Activated T-cell treated with anti-CD3 and anti-CD28 coated beads, Interleukin-2, amount 50 U/mL, for 48 hours (primary cell): ENCODE measurements at places on chromosomes 1 and 21.

GRCh38 chr1:68016381-68016780, 34.0 kb downstream of the DIRAS3 start:
- DNase-seq: no peak

DNA sequence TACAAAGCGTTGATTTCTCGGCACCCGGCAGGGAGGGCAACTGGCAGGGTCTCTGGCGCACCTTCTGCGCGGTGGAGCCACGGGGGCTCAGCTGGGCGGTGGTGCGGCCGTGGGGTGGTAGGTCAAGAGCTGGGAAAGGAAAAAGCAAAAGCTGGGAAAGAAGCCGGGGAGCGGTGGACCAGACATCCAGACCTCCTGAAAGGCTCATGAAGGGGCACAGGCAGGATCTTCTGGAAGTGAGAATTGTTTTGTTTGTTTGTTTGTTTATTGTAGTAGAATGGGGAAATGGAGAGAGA, 7.2 kb upstream of the RNU1-1 start:
- DNase-seq: no peak

DNA sequence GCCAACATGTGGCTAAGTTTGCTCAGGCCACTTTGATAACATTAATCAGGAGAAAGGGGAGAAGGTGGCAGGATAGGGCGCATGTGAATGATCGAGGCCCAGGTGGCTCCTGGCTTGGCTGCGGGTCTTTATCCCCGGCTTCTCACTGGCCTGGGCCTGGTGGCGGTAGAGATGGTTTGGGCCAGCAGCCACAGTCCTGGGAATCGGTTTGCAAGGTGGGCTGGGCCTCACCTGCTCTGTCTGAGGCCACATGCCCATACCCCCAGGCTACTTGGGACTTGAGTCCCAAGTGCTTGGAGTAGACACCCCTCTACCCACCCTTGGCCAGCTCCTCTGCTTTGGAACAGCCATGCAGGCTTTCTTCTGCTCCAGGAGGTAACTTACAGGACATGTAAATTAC, 49.7 kb upstream of the DISP3 start:
- no peak for DNase-seq

DNA sequence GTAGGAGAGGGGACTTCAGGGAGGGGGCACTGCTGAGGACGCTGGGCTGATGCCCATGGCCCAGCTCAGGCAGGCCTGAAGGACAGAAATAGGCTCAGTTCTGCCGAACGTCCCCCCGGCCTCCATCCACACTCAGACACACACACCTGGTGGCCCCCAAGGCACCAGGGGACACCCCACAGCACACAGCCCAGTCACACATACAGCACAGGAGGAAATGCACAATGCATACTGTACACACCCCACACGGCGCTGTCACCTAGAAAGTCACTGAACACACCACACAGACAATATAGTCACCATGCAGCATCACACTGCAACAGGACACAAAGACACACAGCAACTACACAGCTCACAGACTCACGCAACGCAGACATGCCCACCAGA, 562 bp downstream of the SYTL1 start:
- peak; percentile 66 for DNase-seq

- no peak for DNase-seq
Measured at GRCh38 chr1:100445565-100445964, 92.4 kb upstream of the GPR88 start.

DNA sequence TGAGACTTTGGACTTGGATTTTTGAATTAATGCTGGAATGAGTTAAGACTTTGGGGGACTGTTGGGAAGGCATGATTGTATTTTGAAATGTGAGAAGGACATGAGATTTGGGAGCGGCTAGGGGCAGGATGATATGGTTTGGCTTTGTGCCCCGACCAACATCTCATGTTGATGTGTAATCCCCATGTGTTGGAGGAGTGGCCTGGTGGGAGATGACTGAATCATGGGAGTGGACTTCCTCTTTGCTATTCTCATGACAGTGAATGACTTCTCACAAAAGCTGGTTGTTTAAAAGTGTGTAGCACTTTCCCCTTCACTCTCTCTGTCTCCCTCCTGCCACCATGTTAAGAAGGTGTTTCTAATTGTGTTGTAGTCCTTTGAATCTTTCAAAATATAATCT, 9.3 kb upstream of the PHGDH start:
- no peak for DNase-seq

GRCh38 chr1:54317084-54317483, 89.1 kb downstream of the SSBP3 start:
- no peak for DNase-seq

- no peak for DNase-seq
Measured at GRCh38 chr1:57204942-57205787, 218.7 kb downstream of the DAB1 start.

DNA sequence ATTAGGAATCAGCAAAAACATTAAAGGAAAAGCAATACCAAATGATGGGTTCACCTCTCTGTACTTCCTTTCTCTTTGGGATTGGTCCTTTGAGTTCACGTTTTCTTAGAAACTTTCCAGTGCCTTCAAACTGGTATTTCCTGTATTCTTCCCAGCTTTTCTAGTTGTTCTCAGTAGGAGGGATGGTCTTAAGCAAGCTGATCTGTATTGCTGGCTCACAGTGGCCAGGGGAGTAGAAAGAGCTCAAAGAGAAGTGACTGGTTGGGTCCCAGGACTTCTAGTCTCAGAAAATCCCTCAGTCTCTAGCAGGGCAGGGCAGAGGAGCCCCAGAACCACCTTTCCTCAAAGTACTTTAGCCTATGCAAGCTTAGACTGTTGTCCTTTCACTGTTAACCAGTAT, 10.1 kb upstream of the USP24 start:
- no peak for DNase-seq

DNA sequence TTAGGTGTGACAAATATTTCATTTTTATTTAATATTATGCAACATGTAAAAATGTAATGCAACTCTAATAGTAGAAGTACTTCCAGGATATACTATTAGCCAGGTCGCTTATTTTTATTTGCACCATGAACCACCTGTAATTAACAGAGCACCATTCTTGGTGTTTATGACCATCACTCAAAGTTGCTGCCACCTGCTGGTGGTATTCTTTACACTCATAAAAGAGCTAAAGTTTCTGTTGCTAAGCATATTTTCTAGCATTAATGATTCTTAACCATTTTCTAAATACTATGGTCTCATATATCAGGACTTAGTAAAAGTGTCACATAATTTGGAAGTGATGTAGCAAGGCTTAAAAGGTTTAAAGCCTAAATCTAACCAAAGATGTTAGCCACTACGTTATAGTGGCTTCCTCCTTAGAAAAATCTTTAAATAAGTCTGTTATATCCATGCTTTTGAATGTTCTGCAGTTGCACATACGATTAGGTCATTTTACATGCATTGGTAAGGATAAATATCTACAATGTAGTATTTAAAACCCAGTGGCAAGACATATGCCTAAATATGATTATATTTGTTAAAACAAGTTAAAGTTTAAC, 244.5 kb downstream of the NEGR1 start:
- DNase-seq: no peak

- DNase-seq: peak; percentile 18
Measured at GRCh38 chr1:234969011-234969441, 159.6 kb downstream of the TOMM20 start.

DNA sequence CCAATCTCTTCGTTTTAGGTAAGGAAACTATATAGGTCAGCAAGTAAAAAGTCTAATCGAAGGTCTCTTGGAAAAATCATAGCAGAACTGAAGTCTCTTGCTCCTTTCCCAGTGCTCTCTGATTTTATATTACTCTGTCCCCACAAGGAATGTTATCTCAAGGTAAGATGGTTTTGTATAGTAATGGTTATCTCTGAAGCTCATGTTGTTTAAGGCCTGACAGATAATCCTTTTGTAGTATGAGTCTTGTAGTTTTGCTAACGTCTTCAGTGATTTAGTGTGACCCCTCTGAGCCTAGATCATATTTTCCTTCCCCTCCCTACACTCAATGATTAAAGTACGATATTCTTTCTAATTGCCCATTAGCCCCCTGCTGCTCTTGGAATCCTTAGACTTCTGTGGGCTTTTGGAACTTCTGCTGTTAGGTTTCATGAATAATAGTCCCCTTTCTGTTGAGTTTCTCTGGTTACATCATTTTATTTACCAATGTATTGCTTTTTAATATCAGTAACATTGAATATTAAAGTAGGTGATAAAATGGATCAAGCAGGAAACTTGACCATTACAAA, 52.1 kb downstream of the CNST start:
- no peak for DNase-seq

DNA sequence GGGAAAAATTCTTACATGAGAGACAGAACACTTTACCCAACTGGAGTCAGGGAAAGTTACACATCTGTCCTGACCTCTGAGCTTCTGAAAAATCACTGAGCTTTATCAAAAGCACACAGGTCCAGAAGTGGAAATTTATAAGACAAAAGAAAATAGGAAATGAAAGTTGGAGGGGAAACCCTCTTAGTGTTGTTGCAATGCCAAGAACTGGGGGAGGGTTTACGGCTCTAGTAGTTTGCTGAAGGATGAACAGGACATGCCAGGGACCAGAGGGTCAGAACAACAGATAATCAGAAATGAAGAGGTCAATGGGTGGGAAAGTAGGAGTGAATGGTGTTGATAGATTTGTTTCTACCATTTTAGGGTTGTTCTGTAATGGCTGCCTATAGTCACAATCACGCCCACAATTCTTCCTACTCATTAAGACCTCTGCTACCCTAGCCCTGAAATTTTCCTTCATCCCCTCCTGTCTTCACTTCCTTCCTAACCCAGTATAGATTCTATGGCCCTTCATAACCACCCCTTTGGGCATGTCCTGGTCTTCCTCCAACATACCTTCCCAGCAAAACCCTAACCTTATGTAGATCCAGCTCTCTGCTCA, 30.3 kb upstream of the FMOD start:
- no peak for DNase-seq

GRCh38 chr1:106817575-106817974, 238.9 kb upstream of the PRMT6 start:
- DNase-seq: no peak

DNA sequence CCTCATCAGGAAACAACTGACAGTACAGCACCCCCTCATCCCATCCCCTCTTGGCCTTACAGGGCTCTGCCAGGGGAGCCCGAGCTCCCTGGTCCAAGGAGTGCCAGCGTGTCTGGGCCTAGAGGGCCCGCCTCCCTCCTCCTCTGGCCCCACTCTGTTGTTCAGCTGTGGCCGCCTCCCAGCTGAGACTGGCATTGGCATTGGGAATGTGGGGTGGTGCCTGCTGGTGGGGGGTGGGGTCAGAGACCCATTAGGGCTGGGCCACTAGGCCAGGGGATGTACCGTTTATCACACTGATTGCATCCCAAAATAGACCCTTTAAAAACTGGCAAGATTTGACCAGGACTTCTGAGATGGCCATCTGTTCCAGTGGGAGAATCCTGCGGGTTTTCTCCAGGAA, 1.4 kb downstream of the LDLRAP1 start:
- no peak for DNase-seq

- DNase-seq: no peak
Measured at GRCh38 chr1:61254634-61255357, 172.4 kb downstream of the NFIA start.

DNA sequence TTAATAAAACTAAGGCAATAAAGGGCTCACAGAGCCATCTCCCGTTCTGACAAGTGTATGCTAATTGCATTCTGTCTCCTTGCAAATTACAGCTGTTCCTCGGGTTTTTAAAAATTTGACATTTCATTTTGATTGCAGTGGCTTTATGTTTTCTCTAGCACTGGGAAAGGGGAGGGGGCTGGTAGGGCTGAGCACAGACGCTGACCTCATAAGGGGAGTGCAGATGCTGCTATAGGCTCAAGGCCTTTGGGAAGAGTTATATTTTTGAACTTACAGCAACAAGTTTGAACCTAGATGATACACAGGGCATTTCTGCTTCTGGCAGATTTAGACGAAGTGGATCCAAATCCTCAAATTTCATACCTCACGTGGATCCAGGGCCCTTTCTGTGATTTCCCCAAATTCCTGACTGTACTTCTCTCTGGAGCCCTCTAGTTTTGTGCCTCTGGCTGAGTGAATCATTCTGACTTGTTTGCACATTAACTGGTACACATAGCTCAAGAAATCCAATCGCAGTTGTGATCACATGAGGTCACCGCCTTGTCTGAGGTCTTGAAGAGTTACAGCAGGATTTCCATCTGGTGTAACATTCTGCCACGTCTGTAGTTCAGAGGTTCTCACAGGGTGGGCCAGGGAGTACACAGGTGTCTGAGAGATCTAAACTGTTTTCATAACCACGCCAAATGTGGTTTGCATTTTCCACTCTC, 230.3 kb downstream of the C1orf94 start:
- DNase-seq: no peak

DNA sequence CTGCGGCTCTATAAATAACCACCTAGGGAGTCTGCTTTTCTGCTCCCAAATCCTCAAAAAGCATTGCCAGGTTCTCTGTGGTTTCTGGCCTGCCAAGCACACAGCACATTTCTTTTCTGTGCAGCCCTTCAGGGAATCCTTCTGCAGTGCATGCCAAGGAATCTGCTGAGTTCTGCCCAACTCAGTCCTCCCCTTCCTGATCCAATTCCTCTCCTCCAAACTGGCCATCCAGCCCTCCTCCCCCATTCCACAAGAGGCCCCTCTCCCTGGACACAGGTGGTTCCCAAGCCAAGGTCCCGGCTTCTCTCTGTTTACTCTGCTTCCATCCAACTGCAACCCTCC, 61.8 kb downstream of the HIVEP3 start:
- DNase-seq: no peak

GRCh38 chr1:155006601-155007101, 4.0 kb downstream of the ZBTB7B start:
- DNase-seq: peak; percentile 59

GRCh38 chr21:26766826-26767325, 78.3 kb downstream of the ADAMTS1 start:
- no peak for DNase-seq

DNA sequence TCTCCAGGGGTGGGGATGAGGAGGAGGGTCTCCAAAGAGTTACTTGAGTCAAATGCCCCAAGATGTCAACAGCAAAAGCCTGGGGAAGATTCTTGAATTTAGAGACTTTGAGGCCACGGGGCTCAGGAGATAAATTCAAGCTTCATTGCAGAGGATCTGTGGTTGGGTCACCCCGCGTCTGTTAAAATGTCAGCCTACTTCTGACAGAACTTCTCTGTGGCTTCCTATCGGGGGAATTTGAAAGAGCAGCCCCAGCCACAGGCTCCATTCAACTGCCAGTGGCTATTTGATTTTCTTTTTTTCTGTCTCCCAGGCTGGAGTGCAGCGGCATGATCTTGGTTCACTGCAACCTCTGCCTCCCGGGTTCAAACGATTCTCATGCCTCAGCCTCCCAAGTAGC, 62.5 kb upstream of the EFHD2 start:
- DNase-seq: no peak

DNA sequence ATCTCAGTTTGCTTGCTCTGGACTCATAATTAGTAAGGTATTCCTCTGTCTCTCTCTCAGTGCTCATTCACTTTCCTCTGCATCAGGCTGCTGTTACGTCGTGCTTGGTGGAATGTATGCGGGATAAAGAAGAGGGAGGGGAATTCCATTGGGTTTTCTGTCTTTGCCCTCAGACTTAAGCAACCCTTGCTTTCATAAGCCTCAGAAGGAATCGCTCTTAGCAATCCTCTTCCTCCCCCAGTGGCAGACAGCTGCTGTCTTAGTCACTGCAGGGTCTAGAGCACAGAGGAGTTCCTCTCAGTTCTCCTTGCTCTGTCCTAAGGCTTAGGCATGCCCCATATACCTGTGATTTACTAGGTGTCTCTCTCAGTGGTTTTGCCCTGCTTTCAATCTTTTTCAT, 19.1 kb upstream of the NTMT2 start:
- no peak for DNase-seq

GRCh38 chr1:6495540-6496364, 4.3 kb upstream of the PLEKHG5 start:
- no peak for DNase-seq

GRCh38 chr1:109910963-109911798, 532 bp downstream of the CSF1 start:
- peak; percentile 64 for DNase-seq
